ENCODE measurements at places on chromosomes 2 and 18.

DNA sequence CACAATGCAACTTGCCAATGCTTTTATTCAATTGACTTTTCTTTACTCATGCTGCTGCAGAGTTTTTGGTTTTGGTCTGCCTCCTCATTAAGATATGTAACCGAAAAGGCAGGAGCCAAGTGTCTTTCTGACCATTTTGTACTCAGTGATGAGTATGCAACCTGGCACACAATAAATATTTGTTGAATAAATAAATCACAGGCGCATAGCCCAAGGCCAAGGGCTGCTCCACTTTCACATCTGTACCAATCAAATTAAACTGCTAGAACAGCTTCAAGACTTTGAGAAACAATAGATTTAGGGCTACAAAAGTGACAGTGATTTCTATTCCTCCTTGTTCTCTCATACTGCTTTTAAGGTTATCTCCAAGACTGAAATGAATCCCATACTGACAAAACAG is 828.2 kb downstream of the RNF144A start:
- DNase-seq: peak; percentile 53

GRCh38 chr2:182142062-182142461 is 156.4 kb downstream of the PPP1R1C start:
- no peak for DNase-seq

GRCh38 chr2:118498943-118499342 is 348.5 kb downstream of the EN1 start:
- DNase-seq: no peak

GRCh38 chr18:76963936-76964335 is 141.6 kb downstream of the ZNF236 start:
- DNase-seq: no peak

DNA sequence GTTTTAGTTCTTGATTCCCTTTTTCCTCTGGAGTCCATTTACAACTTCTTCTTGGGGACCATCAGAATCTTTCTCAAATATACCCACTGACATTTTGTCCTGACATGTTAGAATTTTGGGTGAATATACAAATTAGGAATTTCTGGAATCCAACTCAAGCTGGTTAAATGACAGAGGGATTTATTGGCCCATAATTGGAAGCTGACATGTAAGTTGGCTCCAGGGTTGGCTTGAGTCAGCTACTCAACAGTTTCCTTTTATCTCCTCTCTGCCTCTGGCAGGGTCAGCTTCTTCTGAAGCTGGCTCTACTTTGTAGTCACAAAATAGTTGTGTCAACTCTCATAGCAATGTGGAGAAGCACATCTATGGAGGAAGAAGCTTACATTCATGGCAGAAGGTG is 36.6 kb upstream of the PPP1R1C start:
- DNase-seq: no peak

GRCh38 chr2:239948100-239948881 is 76.9 kb downstream of the NDUFA10 start:
- no peak for DNase-seq

DNA sequence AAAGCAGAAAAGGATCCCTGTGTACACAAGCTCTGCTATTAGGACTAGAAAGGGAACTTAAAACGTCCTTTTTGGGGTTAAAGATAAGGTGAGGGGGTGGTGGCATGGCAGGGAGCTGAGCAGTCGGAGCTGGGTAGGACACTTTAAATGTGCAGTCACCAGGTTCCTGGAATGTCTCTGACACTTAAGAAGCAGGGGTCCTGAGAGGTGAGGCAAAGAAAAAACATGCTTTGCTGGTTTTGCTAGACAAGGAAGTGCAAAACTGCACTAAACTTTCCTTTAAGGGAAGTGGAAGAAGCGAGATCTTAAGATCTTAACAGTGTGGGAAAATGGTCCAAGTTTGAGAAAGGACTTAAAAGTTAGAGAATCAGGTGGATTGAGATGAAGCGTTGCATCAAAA is 99.5 kb upstream of the MAP3K20 start:
- DNase-seq: no peak

DNA sequence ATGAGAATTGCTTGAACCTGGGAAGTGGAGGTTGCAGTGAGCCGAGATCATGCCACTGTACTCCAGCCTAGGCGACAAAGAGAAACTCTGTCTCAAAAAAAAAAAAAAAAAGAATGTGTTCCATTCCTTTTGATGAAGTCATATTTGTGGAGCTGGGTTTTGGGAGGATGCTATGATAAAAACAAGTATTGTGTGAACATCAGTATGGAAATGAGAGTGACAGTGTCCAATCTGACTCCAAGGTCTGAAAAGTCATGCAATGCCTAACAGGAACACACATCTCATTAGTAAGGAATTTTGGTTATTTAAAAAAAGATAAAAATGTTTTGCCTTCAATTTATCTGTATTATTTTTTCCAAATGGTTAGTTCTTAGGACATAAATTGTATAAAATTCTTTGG is 11.8 kb downstream of the GCFC2 start:
- no peak for DNase-seq

All from NCI-H2029 treated with DMSO at 0.1 percent for 48 hours (cell line).